DND-41 (cell line): ENCODE measurements at places on chromosomes 16 and 17.

DNA sequence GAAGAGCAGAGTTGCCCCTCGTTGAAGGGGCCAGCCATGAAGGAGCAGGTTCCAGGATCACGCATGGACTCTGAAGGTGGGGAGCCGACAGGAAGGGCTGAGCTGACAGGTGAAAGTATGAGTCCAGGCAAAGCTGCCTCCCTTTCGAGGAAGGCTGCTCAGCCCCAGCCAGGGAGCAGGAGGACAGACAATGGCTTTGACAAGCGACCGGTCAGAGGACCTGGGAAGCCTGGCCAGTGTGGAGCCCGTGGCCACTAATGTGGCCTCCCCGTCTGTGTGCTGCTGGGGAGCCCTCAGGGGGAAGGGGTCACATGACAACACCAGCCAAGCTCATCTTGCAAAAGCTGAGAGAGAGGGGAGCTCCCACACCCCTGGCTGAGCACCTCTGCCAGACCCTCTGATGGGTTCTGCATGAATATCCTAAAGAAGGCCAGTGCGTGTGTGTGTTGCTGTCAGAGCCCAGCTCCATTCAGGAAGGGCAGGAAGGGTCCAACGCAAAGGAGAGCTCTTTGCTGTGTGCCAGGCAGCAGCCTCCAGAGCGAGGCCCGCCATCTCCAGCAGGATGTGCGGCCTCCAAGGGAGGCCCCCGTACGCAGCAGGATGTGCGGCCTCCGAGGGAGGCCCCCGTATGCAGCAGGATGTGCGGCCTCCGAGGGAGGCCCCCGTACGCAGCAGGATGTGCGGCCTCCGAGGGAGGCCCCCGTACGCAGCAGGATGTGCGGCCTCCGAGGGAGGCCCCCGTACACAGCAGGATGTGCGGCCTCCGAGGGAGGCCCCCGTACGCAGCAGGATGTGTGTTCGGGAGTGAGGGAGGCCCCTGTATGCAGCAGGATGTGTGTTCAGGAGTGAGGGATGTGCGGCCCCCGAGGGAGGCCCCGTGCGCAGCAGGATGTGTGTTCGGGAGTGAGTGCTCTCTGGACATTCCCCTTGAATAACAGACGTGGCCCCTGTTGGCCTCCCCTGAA is 102.1 kb upstream of the CHMP6 start:
- no peak overlapping the region for H3K27ac ChIP-seq
- H3K4me1 ChIP-seq: no peaks in the 10 kb centered on the region
- no peak overlapping the region for H3K4me3 ChIP-seq
- H3K27me3 ChIP-seq: no peaks in the 10 kb centered on the region
- no peak for DNase-seq

DNA sequence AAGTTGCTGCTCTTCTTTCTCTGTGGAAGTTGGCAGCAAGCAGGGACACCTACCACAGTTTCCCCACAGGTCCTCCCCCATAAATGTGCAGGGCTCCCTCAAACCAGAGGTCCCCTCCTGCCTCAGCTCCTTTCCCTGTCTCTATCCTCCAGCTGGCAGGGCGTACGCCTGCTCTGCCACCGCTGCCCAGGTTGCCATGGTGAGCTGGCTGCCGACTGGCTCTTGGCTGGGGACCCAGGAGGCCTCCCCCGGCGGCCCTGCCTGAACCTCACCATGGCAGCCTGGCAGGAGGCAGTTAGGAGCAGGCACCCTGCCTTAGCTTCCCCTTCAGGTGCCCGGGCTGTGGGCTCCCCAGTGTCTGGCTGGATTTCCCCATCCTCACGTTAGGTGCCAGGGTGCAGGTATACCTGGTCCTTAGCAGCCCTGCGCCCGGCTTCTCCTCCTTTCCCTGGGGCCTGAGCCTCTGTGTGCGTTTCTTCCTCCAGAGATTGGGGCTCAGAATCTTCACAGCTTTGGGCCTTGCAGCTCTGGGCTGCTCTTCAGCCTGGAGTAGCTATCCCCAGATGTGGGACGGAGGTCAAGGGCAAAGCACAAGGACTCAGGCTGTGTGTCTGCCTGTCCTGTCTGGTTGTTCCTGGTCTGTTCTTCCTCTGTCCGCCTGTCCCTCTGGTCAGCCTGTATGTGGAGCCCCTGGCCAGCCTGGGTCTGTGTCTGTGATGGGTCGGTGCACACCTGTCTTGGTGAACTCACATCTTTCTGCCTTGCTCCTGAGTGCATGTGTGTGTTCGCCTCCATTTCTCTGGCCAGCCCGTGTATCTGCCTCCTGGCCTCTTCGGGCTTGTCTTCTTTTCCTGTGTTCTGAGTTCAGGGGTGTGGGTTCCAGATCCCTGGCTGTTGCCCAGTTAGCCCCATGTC is 15.7 kb downstream of the GJD3 start:
- H3K27me3 ChIP-seq: no peaks in the 10 kb centered on the region
- no peak overlapping the region for H3K4me3 ChIP-seq
- H3K36me3 ChIP-seq: peaks cover 6% of the 10 kb centered on the region; the same call in 1 of the 2 replicates
- no peak overlapping the region for H3K27ac ChIP-seq
- DNase-seq: no peak
- H3K4me1 ChIP-seq: no peaks in the 10 kb centered on the region

GRCh38 chr16:35746281-35746962 is 2287.0 kb downstream of the TP53TG3F start:
- DNase-seq: no peak
- H3K36me3 ChIP-seq: no peaks in the 10 kb centered on the region
- no peak overlapping the region for H3K27ac ChIP-seq
- no peaks in the 10 kb centered on the region for H3K27me3 ChIP-seq

DNA sequence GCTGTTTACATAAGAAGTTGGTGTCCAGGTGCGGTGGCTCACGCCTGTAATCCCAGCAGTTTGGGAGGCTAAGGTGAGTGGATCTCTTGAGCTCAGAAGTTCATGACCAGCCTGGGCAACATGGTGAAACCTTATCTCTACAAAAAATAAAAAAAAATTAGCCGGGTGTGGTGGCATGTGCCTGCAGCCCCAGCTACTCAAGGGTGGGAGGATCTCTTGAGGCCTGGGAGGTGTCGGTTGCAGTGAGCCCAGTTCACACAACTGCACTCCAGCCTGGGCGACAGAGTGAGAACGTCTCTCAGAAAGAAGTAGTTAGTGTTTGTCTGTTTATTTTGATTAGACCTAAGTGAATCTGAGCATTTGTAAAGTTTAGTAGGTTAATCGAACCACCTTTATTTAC is 12.8 kb downstream of the DDX19A start:
- no peak overlapping the region for H3K4me3 ChIP-seq
- H3K36me3 ChIP-seq: peaks cover 89% of the 10 kb centered on the region
- no peaks in the 10 kb centered on the region for H3K27me3 ChIP-seq
- H3K27ac ChIP-seq: no peak overlapping the region
- DNase-seq: no peak

- no peak overlapping the region for H3K4me3 ChIP-seq
- no peak overlapping the region for H3K27ac ChIP-seq
- H3K4me1 ChIP-seq: peaks cover 14% of the 10 kb centered on the region
- DNase-seq: no peak
- no peaks in the 10 kb centered on the region for H3K27me3 ChIP-seq
- H3K36me3 ChIP-seq: peaks cover 18% of the 10 kb centered on the region; the same call in 1 of the 2 replicates
Observed at GRCh38 chr17:66386498-66387351, 84.3 kb downstream of the PRKCA start.

DNA sequence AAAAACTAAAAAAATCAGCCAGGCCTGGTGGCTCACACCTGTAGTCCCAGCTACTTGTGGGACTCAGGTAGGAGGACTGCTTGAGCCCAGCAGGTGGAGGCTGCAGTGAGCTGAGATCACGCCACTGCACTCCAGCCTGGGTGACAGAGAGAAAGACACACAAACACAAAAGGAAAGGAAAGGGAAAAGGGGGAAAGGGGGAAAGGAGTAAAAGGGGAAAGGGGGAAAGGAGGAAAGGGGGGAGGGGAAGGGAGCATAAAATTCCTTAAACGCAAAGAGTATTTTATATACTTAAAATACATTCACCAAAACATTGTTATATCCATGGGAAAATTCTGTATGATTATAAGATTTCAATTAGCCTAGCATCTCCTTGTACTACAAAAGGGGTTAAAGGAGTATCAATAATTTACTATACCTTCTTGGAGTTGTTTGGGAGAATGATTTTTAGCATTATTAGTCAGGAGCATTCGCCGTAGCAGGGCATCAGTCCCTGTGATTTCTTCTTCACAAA is 17.3 kb upstream of the BRIP1 start:
- no peak for DNase-seq
- H3K4me3 ChIP-seq: no peak overlapping the region
- H3K27ac ChIP-seq: no peak overlapping the region
- H3K36me3 ChIP-seq: peaks cover 60% of the 10 kb centered on the region
- no peaks in the 10 kb centered on the region for H3K4me1 ChIP-seq
- H3K27me3 ChIP-seq: no peaks in the 10 kb centered on the region
